Esophagus muscularis mucosa (tissue), 4 donors: ENCODE measurements at places on chromosomes 3 and 15. TPM values are rescaled to one million over a fixed set of nuclear protein-coding genes. Genes with fewer than 3 reads are reported as not detected.

DNA sequence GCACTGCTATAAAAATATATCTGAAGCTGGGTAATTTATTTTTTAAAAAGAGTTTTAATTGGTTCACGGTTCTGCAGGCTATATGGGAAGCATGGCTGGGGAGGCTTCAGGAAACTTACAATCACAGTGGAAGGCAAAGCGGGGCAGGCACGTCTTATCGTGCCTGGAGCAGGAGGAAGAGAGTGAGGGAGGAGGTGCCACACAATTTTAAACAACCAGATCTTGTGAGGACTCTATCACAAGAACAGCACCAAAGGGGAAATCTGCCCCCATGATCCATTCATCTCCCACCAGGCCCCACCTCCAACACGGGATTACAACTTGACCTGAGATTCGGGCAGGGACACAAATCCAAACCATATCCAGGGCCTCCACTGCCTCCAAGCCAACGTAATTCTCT is 75.0 kb downstream of the MCF2L2 start:
- DNase-seq, result no peak
- no peak overlapping the region for H3K4me3 ChIP-seq
- H3K36me3 ChIP-seq, result no peaks in the 10 kb centered on the region
- no peak overlapping the region for H3K27ac ChIP-seq
- no peaks in the 10 kb centered on the region for H3K4me1 ChIP-seq

DNA sequence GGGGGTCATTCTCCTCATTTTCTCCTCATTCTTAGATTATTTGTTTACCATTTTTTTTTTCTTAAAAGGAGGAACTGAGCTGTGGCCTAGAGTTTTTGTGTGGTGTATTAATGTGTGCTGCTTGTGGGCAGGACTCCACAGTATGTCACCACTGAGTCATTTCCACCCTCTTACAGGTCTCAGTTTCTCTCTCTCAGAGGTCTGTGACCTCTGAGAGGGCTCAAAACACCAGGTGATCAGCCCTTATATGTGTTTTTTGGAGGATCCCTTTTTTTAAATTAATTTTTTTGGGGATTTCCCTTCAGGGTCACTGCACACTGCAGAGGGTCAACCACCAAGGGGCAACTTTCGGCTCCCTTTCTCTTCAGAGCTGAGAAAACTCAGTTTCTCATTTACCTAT is 166.4 kb downstream of the SUCNR1 start:
- no peak overlapping the region for H3K27ac ChIP-seq
- H3K4me1 ChIP-seq, result peaks cover 14% of the 10 kb centered on the region
- no peaks in the 10 kb centered on the region for H3K27me3 ChIP-seq

GRCh38 chr15:33104212-33104611 is 90.3 kb downstream of the FMN1 start:
- no peaks in the 10 kb centered on the region for H3K36me3 ChIP-seq
- H3K27me3 ChIP-seq, result no peaks in the 10 kb centered on the region
- no peak overlapping the region for H3K4me3 ChIP-seq

DNA sequence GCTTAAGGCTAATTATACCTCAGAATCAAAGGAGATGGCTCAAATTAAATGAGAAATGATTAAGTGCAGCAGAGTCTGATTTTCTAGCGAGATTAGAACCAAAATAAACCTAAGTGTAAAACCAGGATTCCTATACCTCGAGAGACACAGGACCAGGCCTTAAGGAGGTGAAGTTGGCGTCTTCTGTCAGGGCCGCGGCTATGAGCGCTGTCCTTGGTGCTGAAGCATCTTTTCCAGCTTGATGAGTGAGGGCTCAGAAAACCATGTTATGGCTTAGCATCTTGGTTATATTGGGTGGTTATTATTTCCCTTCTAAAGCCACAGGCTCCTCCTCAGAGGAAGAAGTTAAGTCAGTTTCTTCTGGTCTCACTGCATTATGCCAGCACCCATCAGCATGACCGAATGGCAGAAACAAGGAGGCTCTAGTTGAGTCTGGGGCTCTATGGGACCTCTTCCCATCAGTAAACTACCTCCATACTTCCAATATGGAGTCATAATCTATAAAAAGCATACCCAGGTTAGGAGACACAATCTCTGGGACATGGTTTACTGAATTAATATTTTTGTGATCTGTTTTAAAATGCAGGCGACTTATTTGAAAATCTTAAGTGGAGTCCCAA is 120.1 kb upstream of the NMNAT3 start:
- H3K36me3 ChIP-seq, result no peaks in the 10 kb centered on the region
- no peak overlapping the region for H3K4me3 ChIP-seq
- no peaks in the 10 kb centered on the region for H3K27me3 ChIP-seq
- H3K4me1 ChIP-seq, result no peaks in the 10 kb centered on the region
- peak; percentile 19 for DNase-seq

DNA sequence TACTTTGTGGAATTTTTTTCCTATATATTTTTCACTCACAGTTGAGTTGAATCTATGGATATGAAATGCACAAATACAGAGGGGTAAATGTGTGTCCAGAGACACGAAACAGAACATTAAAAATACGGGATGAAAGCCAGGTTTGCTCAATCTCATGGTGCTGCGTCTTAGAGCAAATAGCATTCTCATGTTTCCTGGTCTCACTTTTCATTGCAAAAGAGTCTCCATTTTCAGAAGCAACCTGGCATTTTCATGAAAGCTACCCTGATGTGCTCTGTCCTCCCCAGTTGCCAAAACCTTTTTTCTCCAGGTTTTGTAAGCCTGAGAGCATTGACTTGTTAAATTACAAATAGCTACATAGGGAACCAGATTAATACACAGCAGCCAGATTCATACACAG is 49.5 kb upstream of the MBNL1 start:
- H3K27me3 ChIP-seq, result no peaks in the 10 kb centered on the region
- H3K27ac ChIP-seq, result peak overlapping the region; percentile 77
- peaks cover 68% of the 10 kb centered on the region for H3K4me1 ChIP-seq
- H3K4me3 ChIP-seq, result no peak overlapping the region

Gene ZNF660
- 2.1 TPM for total RNA-seq

- H3K4me1 ChIP-seq, result no peaks in the 10 kb centered on the region
- no peak overlapping the region for H3K27ac ChIP-seq
- H3K36me3 ChIP-seq, result no peaks in the 10 kb centered on the region
- no peak for DNase-seq
- no peaks in the 10 kb centered on the region for H3K27me3 ChIP-seq
Measured at GRCh38 chr3:115418583-115418982, 204.7 kb upstream of the GAP43 start.

DNA sequence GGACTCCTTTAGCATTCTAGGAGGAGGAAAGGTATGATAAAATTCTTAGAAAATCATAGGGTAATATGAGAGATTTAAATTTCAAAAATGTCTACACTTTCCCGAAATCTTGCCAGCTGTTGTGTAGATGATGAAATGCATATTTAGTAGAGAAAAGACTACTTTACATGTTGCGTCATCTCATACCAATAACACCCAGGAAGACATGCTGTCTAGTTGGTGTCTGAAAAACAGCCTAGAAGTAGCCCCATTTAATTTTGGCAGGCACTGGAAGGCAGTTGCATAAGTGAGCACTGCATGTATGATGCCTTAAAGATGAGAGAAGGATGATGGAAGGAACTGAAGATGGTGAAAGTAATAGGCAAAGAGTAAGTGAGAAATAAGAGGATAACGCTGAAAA is 310.5 kb upstream of the TPM1 start:
- no peaks in the 10 kb centered on the region for H3K27me3 ChIP-seq
- H3K36me3 ChIP-seq, result peaks cover 41% of the 10 kb centered on the region
- no peaks in the 10 kb centered on the region for H3K4me1 ChIP-seq
- no peak overlapping the region for H3K4me3 ChIP-seq
- peak; percentile 2 for DNase-seq
- no peak overlapping the region for H3K27ac ChIP-seq

GRCh38 chr15:25268166-25268565 is 170.7 kb downstream of the UBE3A start:
- H3K4me3 ChIP-seq, result no peak overlapping the region
- no peaks in the 10 kb centered on the region for H3K36me3 ChIP-seq
- no peaks in the 10 kb centered on the region for H3K27me3 ChIP-seq
- H3K4me1 ChIP-seq, result no peaks in the 10 kb centered on the region
- no peak for DNase-seq

- no peaks in the 10 kb centered on the region for H3K4me1 ChIP-seq
- H3K36me3 ChIP-seq, result no peaks in the 10 kb centered on the region
- H3K4me3 ChIP-seq, result no peak overlapping the region
- H3K27ac ChIP-seq, result no peak overlapping the region
- H3K27me3 ChIP-seq, result no peaks in the 10 kb centered on the region
Measured at GRCh38 chr3:161631536-161631935, 134.9 kb downstream of the OTOL1 start.

Gene THSD4
- 6.5 TPM for total RNA-seq

DNA sequence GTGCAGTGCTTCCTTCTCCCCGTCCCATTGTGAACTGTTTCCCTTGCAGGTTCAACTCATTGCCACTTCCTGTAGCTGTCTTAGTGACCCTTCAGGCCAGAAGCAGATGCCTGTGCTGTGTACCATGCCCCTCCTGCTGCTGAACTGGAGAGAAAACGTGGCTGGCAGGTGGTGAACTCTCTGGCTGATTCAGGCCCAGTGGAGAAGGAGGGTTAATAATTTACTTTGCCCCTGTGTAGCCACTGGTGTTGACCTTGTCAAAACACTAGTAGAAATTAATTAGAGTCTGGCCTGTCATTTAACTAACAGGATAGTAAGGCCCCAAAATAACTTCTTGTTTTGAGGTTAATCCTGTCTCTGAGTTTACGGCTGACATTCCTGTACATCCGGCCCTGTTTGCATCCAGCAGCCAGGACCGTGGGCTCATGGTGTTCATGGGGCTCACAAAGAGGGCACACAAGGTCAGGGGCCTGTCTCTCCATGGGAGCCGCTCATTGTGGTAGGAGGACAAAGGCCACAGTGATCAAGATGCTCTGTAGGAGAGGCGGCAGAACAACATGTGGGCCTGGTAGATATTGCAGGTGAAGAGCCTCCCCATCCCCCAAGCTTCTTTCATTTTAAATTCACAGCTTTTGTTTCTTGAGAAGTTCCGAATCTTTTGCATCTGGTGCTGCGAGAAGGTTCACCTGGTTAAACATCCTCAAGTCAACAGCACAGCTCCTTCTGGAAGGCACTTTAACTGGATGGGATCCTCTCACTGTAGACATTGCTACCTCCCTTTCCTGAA is 101.6 kb downstream of the CGNL1 start:
- H3K4me3 ChIP-seq, result no peak overlapping the region
- H3K36me3 ChIP-seq, result no peaks in the 10 kb centered on the region
- H3K4me1 ChIP-seq, result no peaks in the 10 kb centered on the region
- DNase-seq, result no peak
- no peaks in the 10 kb centered on the region for H3K27me3 ChIP-seq
